ENCODE measurements at places on chromosomes 16 and 17. TPM values are rescaled to one million over a fixed set of nuclear protein-coding genes. Genes with fewer than 3 reads are reported as not detected.

DNA sequence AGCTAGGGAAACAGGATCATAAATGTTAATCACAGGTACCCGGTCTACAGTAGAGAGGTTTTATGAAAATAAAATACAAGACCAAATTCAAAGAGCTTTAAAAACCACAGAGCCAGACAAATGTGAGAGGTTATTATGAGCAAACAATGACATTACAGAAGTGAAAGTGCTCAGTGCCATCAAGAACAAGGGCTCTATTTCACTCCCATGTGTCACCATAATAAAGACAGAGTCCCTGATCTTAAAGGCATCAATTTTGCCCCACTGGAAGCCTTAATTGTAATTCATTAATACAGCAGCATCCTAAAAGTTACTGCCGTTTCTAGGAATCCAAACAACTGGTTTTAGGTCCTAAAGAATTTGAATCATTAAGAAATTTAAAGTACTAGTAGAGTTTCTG is 43.7 kb upstream of the CDRT4 start:
- no peak for ATAC-seq

- no peak for ATAC-seq
These were observed 8.9 kb upstream of the DLX3 start for GRCh38 chr17:50003911-50004310.

The MYH8 gene
- total RNA-seq = not detected

DNA sequence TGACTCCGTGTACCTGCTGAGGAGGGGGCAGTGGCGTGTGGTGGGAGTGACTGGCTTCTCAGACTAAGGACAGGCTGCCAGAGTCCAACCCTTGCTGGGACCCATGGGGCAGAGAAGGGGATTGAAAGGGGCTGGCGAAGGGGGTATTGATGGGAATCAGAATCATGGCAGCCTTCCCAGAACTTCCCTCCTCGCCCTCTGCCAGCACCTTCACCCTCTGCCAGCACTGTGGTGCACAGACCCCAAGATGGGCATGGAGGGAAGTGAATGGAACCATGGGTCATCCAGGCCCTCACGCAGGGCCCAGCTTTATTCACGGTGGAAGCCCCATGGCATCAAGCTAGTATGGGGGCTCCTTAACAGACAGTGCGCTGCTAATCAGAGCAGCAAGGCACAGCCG is 76.8 kb downstream of the IRX5 start:
- ATAC-seq = no peak

DNA sequence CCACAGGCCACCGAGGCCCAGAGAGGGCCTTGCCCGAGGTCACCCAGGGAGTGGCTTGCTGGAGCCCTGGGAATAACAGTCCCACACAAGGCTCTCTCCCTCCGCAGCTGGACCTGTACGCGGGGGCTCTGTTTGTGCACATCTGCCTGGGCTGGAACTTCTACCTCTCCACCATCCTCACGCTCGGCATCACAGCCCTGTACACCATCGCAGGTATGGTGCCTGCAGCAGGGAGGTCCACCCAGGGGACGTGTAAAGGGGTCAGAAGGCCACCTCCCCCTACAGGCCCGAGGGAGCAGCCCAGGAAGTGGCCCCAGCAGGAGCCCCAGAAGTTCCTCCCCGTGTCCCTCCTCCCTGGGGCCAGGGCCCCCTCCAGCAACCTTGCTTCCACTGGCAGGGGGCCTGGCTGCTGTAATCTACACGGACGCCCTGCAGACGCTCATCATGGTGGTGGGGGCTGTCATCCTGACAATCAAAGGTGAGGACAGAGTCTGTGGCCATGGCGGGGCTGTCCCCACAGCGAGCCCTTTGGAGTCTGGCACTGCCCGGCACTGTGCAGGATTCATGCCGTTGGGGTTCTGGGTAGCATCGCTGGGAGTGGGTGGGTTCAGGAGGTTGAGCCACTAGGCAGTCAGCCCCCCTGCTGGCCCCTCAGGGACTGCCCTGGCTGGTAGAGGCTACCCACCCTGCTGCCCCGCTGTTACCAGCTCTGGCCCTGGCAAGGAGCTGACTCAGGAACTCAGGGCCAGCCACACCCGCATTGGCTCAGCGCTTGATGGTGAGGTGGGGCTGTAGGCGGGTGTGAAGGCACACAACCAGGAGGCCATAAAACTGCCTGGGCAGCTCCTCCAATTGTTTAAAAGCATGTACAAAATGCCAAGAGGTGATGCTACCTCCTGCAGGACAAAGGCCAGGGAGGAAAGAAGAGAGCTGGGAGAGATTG is 17.3 kb downstream of the SLC5A10 start:
- ATAC-seq = no peak

DNA sequence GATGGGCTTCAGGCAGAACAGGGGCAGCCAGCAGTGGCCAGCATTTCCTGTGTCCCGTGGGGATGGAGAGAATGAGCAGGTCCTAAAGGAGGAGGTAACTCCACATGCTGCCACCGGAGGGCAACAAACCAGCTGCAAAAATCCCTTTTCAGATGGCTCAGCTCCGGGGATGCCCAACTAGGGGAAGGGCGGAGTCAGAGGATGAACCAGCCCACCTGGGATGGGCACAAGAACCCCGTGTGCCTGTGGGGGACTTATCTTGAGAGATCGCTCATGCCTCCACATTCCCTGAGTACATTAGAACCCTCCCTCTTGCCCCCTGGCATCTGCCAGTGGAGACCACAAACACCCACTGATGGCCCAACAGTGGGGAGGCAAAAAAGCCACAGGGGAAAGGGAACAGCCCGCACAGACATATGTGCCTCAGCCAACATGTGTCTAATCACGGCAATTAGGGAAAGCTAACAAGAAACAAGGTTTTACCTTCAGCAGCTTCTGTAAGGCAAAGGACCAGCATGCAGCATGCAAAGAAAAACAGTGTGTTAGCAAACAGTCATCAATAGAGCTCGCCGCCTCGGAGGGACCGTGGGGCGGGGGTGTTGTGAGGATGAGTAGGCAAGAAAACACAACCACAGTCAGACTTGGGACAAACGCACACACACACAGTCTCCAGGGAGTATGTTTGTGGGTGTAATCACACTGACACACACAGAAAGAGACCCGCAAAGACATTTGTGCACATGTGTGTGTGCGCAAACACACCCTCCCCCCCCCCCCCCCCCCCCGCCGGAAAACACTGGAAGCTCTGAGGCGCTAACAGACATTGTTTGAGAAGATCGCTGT is 64.0 kb downstream of the MYO18A start:
- no peak for ATAC-seq
